ENCODE measurements at places on chromosomes 13 and 19.

GRCh38 chr13:37534676-37535075, 63.9 kb downstream of the POSTN start:
- DNase-seq: no peak

DNA sequence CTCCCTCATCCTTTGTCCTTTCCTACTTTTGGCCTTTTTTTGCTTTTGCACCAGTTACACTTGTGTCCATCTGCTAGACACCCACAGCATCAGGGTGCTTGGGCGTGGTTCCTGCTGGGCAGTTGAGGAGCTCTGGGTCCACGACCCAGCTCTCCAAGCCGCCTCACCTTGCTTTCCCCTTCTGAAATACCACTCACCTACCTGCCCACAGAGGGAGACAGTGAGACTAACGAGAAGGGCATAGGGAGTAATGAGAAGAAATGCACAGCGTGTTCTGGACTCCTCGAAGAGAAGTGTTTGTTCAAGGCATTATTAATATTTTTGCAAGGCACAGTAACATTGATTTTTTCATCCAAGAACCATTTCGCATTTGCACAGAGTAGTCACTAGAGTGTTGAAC, 92.9 kb downstream of the DNAJC15 start:
- no peak for DNase-seq

- DNase-seq: no peak
These were observed 532.7 kb upstream of the SPRY2 start for GRCh38 chr13:80873589-80873988.

GRCh38 chr13:74778946-74779345, 644.7 kb upstream of the KLF12 start:
- DNase-seq: no peak

- no peak for DNase-seq
These were observed 6.5 kb downstream of the SIGLEC7 start for GRCh38 chr19:51148580-51148979.

- no peak for DNase-seq
These were observed 3.0 kb downstream of the IRS2 start for GRCh38 chr13:109783447-109783814.
